ENCODE measurements at places on chromosomes 12 and 14.

DNA sequence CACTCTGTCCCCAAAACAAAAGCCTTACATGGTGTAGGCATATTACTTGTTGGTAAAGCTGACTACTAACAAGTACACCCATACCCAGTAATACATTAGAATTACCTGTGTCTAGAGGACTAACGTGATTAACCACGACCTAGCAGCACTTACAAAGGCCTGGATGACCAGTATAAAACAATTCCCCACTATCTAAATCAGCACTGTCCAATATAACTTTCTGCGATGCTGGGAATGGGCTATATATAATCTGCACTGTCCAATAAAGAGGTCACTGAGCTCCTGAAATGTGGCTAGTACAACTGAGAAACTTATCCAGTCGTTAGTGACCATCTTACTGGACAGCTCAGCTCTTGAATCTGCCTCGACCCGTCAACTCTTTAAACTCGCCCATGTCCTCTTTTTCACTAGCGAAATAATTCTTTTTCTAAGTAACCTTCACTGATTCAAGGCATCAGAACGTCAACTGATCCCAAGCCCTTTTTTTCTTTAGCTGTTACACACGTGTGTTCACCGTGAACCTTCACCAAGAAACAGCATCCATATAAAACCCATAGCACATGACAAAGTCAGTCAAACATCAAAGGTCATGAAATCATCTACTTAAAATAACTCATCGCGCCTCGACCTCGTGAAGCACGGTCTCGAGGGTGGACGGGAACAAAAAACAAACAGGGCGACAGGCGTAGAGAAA is 905 bp upstream of the CIPC start:
- no peak for DNase-seq

DNA sequence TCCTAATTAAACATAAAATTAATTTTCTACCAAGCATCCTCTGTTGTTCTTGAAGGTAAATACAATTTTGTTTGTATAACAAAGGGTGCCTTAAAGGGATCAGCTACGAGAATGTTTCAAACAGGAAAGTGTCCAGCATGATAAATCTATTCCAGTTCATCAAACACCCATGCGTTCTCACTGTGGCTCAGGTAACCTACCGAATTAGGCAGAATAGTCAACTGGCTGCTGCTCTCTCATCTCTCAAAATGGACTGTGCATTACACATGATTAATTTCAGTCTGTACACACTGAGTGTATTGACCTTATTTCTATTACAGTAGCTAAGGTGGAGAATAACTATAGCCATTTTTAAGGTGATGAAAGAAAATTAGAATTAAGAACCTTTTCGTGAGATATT is 127.5 kb upstream of the RMST start:
- no peak for DNase-seq

GRCh38 chr12:57471661-57472060 is 8.0 kb downstream of the ARHGAP9 start:
- no peak for DNase-seq

GRCh38 chr12:81222846-81223592 is 145.1 kb downstream of the ACSS3 start:
- DNase-seq: no peak

All from activated CD8-positive, alpha-beta memory T cell treated with anti-CD3 and anti-CD28 coated beads for 1 hour (primary cell).